ENCODE measurements at places on chromosomes 7 and 10. TPM values are rescaled to one million over a fixed set of nuclear protein-coding genes. Genes with fewer than 3 reads are reported as not detected.

The EIF5AL1 gene
- 4.1 TPM for polyA plus RNA-seq

The NDUFB8 gene
- 272 TPM for polyA plus RNA-seq

The FBXL13 gene
- polyA plus RNA-seq, result 0.18 TPM

The GALNT17 gene
- polyA plus RNA-seq, result not detected

The CAPZA2 gene
- polyA plus RNA-seq, result 50.5 TPM

DNA sequence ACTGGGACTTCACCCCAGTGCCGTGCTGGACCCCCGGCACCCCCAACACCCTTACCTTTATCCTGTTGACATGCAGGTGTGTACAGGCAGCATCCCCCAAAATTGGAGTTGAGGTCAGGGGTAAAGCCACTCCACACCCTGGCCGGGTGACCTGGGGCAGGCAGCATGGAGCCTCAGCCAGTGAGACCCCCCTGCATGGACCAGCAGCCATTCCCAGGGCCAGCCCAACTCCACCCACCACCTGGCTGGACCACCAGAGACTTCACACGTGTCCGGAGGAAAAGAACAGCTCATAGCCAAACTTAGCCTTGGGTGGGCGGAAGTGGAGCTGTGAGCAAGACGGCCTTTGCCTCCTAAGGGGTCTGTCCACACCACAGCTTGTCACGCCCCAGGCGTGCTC is 413.0 kb upstream of the FOXK1 start:
- DNase-seq, result no peak

- no peak for DNase-seq
Measured at GRCh38 chr10:132487241-132488135, 50.1 kb upstream of the INPP5A start.

DNA sequence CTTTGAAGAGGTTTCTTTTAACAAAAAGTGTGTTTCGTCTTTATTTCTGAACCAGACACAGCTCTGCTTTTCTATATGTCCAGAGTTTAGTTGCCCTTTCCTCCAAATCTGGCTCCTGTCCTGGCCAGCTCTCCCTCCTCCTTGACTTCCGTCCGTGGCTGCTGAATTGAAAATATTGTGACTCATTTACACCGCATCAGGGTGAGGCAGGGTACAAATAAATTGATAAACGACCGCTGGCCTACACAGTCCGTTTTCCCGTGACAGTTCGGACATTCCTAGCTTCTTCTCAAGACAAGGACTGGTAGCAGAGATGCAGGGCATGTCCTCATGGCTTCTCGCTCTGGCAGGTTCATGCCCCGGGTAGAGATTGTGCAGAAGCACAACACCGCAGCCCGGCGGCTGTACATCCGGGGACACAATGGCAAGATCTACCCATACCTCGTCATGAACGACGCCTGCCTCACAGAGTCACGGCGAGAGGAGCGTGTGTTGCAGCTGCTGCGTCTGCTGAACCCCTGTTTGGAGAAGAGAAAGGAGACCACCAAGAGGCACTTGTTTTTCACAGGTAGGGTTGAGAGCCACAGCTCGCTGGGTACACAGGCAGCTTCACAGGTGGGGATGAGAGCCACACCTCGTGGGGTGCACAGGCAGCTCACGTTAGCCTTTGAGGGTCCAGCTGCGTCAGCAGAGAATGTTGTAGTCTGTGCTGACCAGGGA is 126.6 kb downstream of the TRRAP start:
- DNase-seq, result no peak

DNA sequence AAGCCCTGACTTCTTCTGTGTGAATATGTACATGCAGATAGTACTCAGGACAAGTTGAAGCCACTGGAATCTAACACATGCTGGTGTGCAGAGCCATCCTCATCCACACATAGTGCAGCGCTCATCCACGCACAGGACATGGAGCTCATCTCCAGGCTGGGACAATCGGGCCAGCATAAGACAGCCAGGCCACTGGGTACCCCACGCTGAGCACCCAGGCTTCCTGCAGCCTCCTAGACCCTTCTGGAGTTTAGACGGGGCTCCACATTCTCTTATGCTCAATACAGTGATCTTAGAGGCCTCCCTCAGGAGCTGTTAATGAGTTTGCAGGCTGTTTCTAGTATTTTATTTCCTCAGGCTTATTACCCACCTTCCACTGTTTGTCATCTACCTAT is 238.9 kb downstream of the TNS3 start:
- no peak for DNase-seq

- DNase-seq, result no peak
Measured at GRCh38 chr7:154480817-154481216, 428.6 kb downstream of the DPP6 start.

- no peak for DNase-seq
Measured at GRCh38 chr10:98097175-98097574, 37.3 kb upstream of the R3HCC1L start.

DNA sequence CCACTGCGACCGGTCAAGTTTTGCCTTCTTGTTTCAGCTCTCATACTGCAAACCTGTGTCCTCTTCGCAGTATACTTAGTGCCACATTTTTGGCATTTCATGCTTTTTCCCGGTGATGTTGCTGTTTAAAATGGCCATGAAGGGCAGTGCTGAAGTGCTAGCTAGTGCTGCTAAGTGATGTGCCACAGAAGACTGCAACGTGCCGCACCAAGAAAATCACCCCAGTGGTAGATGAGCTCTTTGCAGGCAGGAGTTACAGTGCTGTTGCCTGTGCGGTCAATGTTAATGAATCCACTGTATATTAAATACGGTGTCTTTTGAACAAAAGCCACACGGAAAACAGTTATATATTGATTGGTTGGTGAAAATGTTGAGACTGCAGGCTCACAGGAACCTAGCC is 120.3 kb downstream of the ANLN start:
- no peak for DNase-seq

DNA sequence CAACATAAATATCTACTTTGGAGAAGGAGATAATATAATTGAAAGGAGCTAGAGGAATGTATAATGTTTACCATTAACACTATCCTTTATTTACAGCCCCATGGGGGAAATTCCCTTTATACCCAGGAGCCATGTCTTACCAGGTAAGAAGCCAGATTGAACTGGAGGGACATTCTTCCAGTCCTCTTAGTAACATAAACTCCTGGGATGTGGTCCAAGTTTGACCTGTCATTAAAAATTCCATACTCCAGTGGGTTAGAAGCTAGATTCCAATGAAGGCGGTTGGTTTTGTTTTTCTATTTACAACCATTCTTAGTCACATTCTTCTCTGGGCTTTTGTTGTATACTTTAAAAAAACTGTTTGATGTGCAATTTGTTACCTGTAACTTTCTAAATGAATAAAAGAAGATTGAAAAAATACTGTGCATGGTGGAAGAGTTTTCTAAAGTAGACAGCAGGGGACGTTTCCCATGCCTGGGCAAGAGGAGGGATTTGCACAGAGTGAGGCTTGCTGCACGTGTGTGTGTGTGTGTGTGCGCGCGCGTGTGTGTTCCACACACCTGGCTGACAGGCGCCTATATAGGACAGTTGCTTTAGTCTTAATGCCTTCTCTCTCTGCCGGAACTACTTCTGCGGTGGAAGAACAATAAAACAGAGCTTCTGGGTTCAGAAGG is 2.0 kb downstream of the PLCE1 start:
- DNase-seq, result peak; percentile 64

- DNase-seq, result peak; percentile 32
Measured at GRCh38 chr10:71927776-71928592, 36.2 kb upstream of the CHST3 start.

DNA sequence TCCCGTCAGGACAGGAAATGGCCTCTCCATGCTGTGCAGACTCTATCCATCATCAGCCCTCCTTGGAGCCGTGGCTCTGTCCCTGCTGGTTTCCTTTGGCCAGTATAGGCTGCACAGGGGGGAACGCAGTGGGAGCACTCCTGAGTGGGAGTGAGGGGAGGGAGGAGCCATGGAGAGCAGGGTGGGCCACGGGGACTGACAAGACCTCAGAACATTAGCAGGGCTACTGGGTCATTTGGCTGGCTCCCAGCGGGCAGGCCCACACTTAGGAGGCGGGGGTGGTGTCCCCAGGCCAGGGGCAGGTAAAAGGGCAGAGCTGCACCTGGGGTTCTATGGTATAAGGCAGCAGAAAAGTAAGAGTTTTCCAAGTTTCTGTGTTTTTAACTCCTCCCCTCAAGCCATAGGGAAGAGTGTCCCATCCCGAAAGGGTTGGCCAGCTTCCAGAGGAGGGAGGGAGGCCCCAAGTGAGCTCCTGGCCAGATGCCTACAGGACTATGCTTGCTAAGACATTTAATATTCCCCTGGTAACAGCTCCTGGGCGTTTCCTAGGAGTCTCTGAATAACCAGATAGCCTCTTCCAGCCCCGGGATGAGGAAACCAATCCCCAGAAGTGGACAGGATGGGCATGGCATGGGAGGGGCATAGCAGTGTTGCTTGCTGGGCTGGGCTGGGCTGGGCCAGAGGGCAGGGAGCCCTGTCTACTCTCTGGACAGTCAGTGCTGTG is 5.5 kb upstream of the OPN4 start:
- peak; percentile 80 for DNase-seq

All from mammary epithelial cell (primary cell).